ENCODE measurements at places on chromosomes 6 and 20.

- H3K36me3 ChIP-seq, result no peaks in the 10 kb centered on the region
- no peak overlapping the region for H3K27ac ChIP-seq
- peaks cover 42% of the 10 kb centered on the region for H3K27me3 ChIP-seq
- DNase-seq, result no peak
- H3K4me1 ChIP-seq, result no peaks in the 10 kb centered on the region
These were observed 11.0 kb upstream of the SIM1 start for GRCh38 chr6:100475554-100476320.

DNA sequence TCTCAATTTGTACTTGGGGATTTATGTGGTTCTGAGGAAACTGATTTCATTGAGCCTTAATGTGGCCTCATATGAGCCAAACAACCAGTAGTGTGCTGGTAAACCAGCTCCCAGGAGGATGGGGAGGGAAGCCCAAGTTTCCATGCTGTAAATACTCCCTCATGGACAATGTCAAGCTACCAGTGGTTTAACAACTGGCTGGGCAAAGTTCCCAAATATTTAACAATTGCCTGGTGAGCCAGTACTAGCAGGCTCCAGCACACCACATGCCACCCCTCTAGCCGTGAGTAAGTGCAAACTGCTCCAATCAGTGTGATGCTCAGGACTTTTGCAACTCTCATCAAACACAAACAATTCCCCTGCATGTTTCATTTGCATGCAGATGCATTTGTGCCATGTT lies 19.2 kb upstream of the CDKN1A start:
- peaks cover 11% of the 10 kb centered on the region for H3K4me1 ChIP-seq
- no peak overlapping the region for H3K4me3 ChIP-seq
- H3K36me3 ChIP-seq, result no peaks in the 10 kb centered on the region
- H3K27ac ChIP-seq, result no peak overlapping the region
- peaks cover 15% of the 10 kb centered on the region for H3K27me3 ChIP-seq
- no peak for DNase-seq

DNA sequence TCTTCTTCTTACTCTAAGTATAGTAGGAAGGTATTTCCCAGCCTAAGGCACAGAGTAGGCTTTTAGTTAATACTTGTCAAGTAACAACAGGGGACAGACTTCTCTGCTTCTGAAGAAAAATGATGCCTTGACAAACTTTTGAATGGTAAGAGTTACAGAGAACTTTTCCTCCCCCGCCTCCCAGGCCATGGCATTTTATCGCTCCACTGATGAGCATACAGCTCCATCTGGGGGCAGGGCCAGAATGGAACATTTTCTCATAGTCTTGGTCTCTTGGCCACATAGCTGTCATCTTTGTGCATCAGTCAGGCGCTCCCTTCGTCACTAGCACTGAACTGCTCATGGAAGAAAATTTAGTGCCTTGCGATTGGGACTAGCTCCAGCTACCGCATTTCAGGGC lies 1066.8 kb upstream of the CITED2 start:
- no peak overlapping the region for H3K27ac ChIP-seq
- no peaks in the 10 kb centered on the region for H3K36me3 ChIP-seq
- H3K4me3 ChIP-seq, result no peak overlapping the region

DNA sequence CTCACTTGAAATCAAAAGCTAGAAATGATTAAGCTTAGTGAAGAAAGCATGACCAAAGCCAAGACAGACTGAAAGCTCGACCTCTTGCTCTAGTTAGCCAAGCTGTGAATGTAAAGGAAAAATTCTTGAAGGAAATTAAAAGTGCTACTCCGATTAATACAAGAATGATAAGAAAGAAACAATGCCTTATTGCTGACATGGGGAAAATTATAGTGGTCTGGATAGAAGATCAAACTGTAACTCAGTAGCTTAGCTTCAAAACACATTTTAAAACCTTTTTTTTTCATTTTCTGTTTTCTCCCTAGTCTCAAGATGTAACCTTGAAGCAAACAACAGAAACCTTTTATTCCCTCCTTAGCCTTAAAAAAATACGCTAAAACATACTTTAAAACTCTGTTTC lies 11.4 kb upstream of the GJE1 start:
- no peaks in the 10 kb centered on the region for H3K27me3 ChIP-seq
- H3K4me3 ChIP-seq, result no peak overlapping the region
- H3K36me3 ChIP-seq, result no peaks in the 10 kb centered on the region
- H3K4me1 ChIP-seq, result no peaks in the 10 kb centered on the region

DNA sequence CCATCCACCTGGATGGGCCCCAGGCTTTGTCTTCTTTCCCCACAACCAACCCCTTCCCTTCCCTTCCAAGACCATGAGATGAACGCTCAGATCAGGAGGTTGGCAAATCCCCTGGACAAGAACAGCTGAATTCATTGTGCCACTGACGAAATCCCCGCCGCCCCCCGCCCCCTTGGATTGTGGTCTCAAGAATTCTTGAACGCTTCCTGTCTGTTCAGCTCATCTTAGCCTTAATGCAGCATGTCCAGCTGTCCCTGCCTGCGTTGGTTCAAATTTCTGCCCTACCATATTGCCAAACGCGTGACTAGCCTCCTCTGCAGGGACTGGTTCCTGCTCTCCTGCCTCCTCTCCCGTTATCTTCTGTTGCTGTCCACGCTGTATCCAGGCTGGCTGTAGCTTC lies 133.2 kb downstream of the CDH4 start:
- no peaks in the 10 kb centered on the region for H3K4me1 ChIP-seq
- no peak overlapping the region for H3K27ac ChIP-seq
- DNase-seq, result no peak
- H3K27me3 ChIP-seq, result peaks cover 5% of the 10 kb centered on the region
- H3K4me3 ChIP-seq, result no peak overlapping the region

DNA sequence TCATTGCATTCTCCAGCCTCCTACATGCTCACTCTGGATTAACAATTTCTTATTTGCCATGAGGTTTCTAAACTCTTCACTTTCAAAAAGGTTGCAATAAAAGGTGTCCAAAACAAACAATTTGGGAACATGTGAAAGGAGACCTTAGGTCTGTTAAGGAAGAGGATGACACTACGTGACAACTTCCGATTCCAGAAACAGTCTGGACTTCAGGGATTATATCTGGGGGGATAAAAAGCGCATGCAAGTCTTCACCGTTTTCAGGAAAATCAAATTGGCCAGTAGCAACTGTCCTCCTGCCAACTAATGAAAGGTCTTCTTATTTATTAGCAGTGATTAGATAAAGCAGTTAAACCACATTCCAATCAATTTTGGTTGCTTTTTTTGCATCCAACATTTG lies 1.8 kb downstream of the ZDHHC14 start:
- H3K27ac ChIP-seq, result no peak overlapping the region
- H3K4me1 ChIP-seq, result peaks cover 15% of the 10 kb centered on the region
- DNase-seq, result no peak
- H3K27me3 ChIP-seq, result no peaks in the 10 kb centered on the region

- H3K27ac ChIP-seq, result no peak overlapping the region
- no peak for DNase-seq
- H3K27me3 ChIP-seq, result no peaks in the 10 kb centered on the region
- H3K4me3 ChIP-seq, result no peak overlapping the region
- no peaks in the 10 kb centered on the region for H3K4me1 ChIP-seq
These were observed 262.4 kb downstream of the PHF3 start for GRCh38 chr6:63897952-63898351.

GRCh38 chr6:113425977-113426660 lies 431.0 kb upstream of the MARCKS start:
- H3K4me3 ChIP-seq, result no peak overlapping the region
- H3K27ac ChIP-seq, result no peak overlapping the region

DNA sequence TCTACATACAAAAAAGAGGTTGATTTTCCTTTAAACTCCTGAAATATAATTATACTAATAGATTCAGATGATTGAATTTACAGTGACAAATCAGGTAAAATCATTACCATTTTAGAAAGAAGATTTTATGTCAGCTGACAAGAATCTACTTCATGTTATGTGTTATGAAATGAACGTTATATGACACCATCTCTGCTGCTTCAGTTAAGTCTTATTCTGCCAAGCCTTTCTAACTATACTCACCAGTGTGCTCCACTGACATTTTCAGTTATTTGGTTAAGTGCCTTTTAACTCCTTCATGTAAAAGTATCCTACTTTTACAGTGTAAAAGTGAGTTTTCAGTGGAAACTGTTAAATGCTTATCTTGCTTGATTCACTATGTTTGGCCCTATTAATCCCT lies 80.4 kb downstream of the RWDD2A start:
- no peak for DNase-seq
- no peak overlapping the region for H3K4me3 ChIP-seq
- no peak overlapping the region for H3K27ac ChIP-seq
- H3K27me3 ChIP-seq, result no peaks in the 10 kb centered on the region
- no peaks in the 10 kb centered on the region for H3K4me1 ChIP-seq

DNA sequence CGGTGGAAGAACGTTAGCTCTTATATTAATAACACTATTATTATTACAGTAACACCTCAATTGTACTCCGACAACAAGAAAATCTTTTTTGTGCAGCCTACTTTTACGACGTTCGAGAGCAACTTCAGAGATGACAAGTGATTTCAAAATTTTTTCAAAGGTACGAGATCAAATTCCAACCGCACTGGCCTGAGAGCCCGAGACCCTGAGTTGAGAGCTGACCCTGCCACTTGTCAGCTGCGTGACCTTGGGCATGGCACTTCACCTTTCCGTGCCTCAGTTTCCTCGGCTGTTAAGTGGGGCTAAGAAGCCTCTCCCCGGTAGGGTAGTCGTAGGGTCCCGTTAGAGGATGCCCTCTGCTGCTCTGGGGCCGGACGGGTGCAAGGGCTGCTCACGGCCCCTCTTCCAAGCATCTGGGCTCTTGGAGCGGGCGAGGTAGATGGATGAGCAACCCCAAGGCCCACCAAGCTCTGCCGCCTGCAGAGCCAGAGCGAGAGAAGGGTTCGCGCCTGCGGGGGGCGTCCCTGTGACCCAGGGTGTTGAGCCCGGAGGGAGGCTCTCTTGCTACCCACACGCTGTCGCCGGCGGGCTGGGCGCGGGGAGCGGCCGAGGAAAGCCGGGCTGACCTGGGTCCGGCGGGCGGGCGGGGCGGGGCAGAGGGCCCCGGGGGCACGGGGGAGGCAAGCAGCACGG lies 510 bp downstream of the NDRG3 start:
- peaks cover 22% of the 10 kb centered on the region for H3K4me1 ChIP-seq
- no peak for DNase-seq
- H3K27me3 ChIP-seq, result no peaks in the 10 kb centered on the region
- H3K36me3 ChIP-seq, result no peaks in the 10 kb centered on the region

- no peak within 1 kb of the TSS for H3K27ac ChIP-seq
- no peaks in the 10 kb centered on the region for H3K4me1 ChIP-seq
- no peak within 1 kb of the TSS for H3K4me3 ChIP-seq
- no peak for DNase-seq
These were observed at the start of gene VIP for GRCh38 chr6:152750694-152751093. TSS of gene VIP (plus strand) at chr6:152750797. CDS start at chr6:152752178, 1,381 bp downstream.

DNA sequence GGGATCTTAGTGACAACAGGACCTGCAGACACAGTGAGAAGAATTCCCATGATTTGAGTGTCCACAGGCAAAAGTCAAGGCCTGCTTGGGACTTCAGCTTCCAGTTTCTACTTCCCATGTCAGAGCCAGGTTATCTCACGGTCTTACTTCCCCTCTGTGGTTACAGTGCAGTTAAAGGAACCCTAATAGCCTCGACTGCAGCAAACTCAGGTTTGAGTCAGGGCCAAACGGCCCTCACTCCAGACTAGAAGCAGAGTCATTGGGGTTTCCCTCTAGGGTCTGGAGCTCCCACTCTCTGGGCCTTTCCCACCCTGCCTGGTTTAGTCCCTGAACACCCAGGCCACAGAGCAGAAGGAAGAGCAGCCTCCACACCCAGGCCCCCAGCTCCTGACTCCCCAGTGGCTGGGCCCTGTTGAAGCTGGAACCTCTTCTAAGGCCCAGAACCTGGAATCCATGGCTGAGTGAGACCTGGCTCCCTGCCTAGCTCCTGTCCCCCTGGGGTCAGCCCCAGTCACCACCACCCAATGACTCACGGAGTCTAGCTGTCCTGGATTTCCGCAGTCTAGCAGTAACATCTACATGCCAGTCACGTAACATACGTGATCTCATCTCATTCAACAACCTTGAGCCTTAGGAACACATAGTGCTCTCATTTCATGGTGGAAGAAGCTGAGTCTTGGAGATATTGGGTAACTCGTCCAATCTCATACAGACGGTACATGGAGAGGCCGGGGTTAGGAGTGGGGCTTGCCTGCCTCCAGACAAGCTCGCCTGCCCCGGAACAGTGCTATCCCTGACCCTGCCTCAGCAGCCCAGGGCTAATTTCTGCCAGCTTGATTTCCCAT lies 9.2 kb upstream of the GHRH start:
- H3K4me1 ChIP-seq, result peaks cover 3% of the 10 kb centered on the region
- H3K27me3 ChIP-seq, result no peaks in the 10 kb centered on the region
- H3K4me3 ChIP-seq, result no peak overlapping the region
- no peaks in the 10 kb centered on the region for H3K36me3 ChIP-seq

- DNase-seq, result no peak
- H3K36me3 ChIP-seq, result no peaks in the 10 kb centered on the region
- no peaks in the 10 kb centered on the region for H3K4me1 ChIP-seq
- no peaks in the 10 kb centered on the region for H3K27me3 ChIP-seq
- H3K4me3 ChIP-seq, result no peak overlapping the region
- no peak overlapping the region for H3K27ac ChIP-seq
These were observed 45.8 kb upstream of the NNAT start for GRCh38 chr20:37475252-37475651.

DNA sequence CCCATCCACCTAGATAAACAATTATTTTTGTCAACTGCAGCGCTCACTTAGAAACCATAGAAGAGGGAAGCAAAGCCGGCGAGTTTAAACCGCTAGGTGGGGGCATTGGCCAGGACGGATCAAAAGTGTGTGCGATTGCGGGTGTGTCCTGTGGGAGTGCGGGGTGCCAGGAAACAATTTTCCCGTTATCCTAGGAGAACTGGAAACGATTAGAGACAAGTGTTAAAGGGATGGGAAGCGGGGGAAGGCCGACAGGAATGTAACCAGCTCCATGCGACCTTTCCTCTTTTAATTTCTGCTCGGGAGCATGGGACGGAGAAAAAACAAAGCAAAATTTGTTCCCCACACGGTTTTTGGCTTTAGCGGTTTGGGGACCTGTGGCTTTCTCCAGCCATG lies 2.8 kb upstream of the HTR1B start:
- H3K4me3 ChIP-seq, result peak overlapping the region; percentile 56
- H3K36me3 ChIP-seq, result no peaks in the 10 kb centered on the region
- no peak overlapping the region for H3K27ac ChIP-seq
- H3K27me3 ChIP-seq, result peaks cover 52% of the 10 kb centered on the region
- peaks cover 27% of the 10 kb centered on the region for H3K4me1 ChIP-seq

GRCh38 chr6:34511214-34511914 lies 44.8 kb downstream of the SPDEF start:
- no peaks in the 10 kb centered on the region for H3K4me1 ChIP-seq
- DNase-seq, result no peak
- no peak overlapping the region for H3K27ac ChIP-seq
- H3K27me3 ChIP-seq, result peaks cover 2% of the 10 kb centered on the region
- no peak overlapping the region for H3K4me3 ChIP-seq

GRCh38 chr6:163841326-163841725 lies 426.8 kb downstream of the QKI start:
- no peak overlapping the region for H3K27ac ChIP-seq
- no peaks in the 10 kb centered on the region for H3K27me3 ChIP-seq
- no peaks in the 10 kb centered on the region for H3K4me1 ChIP-seq
- H3K36me3 ChIP-seq, result no peaks in the 10 kb centered on the region
- H3K4me3 ChIP-seq, result no peak overlapping the region

- no peak for DNase-seq
- no peak overlapping the region for H3K4me3 ChIP-seq
- H3K27me3 ChIP-seq, result no peaks in the 10 kb centered on the region
- no peak overlapping the region for H3K27ac ChIP-seq
- H3K4me1 ChIP-seq, result no peaks in the 10 kb centered on the region
These were observed 118.2 kb downstream of the CDKAL1 start for GRCh38 chr6:20652299-20653084.

- DNase-seq, result no peak
- no peaks in the 10 kb centered on the region for H3K27me3 ChIP-seq
These were observed 511.8 kb upstream of the ID4 start for GRCh38 chr6:19325335-19325789.

All from CD4-positive, alpha-beta T cell (primary cell).